ENCODE measurements at places on chromosomes 4 and X.
A peak's percentile ranks its signal among the peaks of the same experiment; 100 is the strongest.

DNA sequence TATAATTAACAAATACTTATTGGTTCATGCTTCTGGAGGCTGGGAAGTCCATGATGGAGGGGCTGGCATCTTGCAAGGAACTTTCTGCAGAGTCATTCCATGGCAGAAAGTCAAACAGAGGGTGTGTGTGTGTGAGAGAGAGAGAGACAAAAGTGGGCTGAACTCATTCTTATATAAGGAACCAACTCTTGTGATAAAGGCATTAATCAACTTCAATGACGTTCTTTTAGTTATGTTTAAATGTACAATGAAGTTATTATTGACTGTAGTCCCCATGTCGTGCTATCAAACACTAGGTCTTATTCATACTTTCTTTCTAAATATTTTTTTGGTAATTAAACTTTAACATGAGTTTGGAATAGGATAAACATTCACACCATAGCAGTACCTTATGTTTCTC, 1408.8 kb downstream of the STIM2 start:
- DNase-seq: no peak

DNA sequence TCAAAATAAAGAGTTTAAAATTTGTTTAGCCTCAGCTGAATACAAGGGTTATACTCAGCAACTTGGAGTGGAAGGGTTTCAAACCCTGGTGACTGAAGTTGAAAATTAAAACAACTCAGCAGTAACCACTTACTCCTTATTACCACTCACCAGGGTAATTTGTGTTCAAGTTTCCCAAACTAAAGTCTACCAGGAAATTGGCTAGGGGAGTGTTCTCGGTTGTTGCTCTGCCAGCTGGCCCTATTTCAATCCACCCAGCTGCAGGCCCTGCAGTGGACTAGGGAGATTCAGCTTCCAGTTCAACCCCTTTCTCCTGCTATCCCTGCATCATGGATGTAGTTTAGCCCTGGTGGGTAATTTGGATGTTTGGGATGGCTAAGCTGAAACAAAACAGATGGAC, 37.8 kb upstream of the EXOC1L start:
- DNase-seq: no peak

- no peak for DNase-seq
Observed at GRCh38 chr4:132572210-132572609, 576.9 kb upstream of the PCDH10 start.

DNA sequence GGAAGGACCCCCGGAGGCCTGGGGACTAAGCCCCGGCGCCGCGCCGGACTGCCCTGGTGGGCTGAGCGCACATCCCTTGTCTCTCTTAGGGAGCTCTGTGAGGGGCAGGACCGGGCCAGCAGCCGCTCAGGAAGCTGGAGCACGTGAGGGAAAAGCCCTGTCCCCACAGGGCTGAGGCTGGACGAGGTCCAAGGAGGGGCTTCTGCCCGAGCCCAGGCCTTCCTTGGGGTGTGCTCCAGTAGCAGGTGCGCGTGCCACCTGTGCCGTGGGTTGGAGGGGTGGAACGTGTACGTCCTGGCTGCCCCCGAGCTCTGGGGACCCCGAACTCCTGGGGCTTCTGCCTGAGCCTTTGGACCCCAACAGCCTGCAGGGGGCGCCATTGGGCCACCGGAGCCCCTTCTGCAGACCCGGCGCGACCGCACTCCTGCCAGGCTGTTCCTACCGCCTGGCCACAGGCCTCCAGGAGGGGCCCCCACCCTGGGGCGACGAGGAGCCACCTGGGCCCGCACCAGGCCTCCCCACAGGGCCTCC, 27.2 kb downstream of the TACC3 start:
- peak; percentile 64 for DNase-seq

DNA sequence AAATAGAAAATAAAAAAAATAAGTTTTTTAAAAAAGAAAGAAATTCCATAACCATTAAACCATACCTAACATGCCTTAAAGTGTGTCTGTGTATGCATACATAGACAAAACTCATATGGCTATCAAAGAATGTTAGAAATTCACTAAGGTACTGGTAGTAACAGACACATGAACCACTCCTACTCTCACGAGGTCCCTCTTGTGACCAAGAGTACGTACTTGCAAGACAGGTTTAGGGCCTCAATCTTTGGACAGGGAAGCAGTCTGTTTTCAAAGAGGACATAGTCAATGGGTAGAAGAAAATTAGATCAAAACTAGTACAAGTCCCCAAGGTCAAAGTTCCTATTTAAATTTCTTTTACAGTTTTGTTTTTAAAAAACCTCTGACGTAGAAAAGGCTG, 117.3 kb downstream of the CHM start:
- DNase-seq: no peak

GRCh38 chrX:132022967-132023895, at the start of gene STK26:
Gene STK26 (plus strand): TSS chrX:132023302. CDS start chrX:132023618, 316 bp downstream.
- DNase-seq: peak; percentile 60

DNA sequence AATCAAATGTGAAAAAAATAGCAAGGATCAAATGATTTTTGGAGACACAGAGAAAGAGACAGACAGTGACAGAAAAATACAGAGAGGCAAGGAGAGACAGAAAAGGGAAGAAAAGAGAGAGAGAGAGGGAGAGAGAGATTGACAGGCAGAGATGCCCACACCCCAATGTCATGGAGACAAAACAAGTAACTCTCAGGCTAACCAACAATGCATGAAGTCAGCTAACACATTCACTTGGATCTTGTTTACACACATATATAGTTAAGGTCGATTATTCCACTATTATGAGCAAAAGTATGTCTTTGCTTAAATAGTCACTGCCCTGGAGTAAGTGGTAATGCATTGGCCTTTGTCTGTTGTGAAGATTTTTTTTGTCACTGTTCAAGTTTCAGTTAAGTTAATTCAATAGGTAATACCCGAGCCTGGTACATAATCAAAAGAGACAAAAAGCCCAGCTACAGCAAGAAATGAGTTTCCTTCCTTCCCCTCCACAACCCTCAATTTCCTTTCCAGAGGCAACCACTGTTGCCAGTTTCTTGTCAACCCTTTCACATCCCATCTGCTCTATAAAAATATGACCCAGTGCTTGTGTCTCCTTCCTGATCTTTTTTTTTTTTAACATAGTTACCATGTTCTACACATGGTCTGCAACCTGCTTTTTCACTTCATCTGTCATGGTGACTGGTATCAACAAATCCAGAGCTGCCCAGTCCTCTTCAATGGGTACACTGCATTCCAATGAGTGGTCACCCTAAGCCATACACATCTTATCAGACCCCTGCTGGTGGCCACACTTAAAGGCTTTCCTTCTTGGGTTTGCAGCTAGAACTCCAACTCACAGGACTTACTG, 52.1 kb downstream of the PROM1 start:
- no peak for DNase-seq

- no peak for DNase-seq
Observed at GRCh38 chrX:49250578-49250977, 13.9 kb downstream of the FOXP3 start.

- no peak for DNase-seq
Observed at GRCh38 chrX:38627683-38628082, 66.3 kb downstream of the TSPAN7 start.

- no peak for DNase-seq
Observed at GRCh38 chrX:69083801-69084200, 81.5 kb downstream of the PJA1 start.

- no peak for DNase-seq
Observed at GRCh38 chrX:68196939-68197791, 236.1 kb downstream of the OPHN1 start.

Data from activated CD4-positive, alpha-beta T cell treated with anti-CD3 and anti-CD28 coated beads for 1 hour (primary cell).